Activated T-helper 1 cell treated with anti-CD3 and anti-CD28 coated beads, Interleukin-2, amount 50 U/mL, for 16 hours (primary cell): ENCODE measurements at places on chromosomes 5 and 9.

- DNase-seq: no peak
These were observed 136.6 kb downstream of the GABBR2 start for GRCh38 chr9:98572054-98572627.

GRCh38 chr9:81550207-81550583 is 139.2 kb downstream of the TLE1 start:
- DNase-seq: no peak

DNA sequence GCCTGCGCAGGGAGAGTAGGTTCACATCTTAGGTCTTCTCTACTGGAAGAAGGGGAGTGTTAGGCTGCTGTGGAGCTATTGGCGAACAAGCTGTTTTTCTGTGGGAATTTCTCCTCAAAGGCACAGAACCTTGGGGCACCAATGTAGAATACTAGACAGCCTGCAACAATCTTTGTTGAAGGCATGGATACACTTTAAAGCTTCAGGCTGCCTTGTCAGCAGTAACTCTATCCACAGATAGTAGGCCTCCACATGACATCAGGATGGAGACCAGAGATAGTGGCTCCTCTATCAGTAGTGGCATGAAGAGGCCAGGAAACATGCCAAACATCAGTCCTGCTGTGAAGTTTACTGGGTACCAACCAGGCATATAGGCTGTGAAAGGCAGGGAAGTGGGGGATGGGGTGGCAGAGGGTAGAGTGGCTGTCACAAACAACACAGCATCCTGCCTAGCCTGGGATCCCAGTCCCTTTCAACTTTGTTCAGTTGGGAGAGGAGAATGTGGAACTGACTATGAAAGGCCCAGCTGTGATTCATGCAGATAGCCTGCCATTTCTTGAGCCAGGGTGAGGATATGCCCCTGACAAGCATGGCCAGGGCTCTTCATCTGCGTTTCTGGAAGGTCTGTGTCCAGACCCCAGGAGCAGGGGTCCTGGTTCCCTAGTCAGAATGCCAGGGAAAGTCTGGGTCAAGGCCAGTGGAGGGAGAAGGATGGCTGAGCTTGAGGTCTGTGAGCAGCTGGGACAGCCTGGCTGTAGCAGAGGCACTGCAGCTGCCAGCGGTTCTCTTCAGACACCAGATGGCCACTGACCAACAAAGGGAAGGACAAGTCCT is 1.0 kb upstream of the HK3 start:
- no peak for DNase-seq

GRCh38 chr5:60540856-60541805 is 158.8 kb downstream of the DEPDC1B start:
- no peak for DNase-seq

DNA sequence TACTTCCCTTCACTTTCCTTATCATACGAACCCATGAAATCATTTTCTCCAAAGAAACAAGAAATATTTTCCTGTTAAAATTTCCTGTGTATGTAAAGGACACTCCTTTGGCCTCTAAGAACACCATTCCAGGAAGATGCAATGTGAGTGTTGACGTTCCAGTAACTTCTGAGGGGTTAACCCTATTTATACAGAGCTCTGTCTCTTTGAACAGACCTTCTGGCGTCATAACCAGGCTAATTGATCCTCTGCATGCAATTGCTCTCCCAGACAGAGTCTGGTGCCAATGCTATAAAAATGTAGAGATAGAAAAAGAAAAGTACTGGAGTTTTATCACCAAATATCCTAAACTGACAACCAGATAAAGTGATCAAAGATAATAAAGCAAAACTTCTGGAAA is 218.5 kb downstream of the TLE1 start:
- no peak for DNase-seq
